Right renal cortex interstitium (tissue), 3 donors: ENCODE measurements at places on chromosomes 7 and 10. TPM values are rescaled to one million over a fixed set of nuclear protein-coding genes. Genes with fewer than 3 reads are reported as not detected.

GRCh38 chr10:8305876-8306652, 251.6 kb downstream of the GATA3 start:
- DNase-seq, result no peak

The GPR15LG gene
- not detected for polyA plus RNA-seq

- no peak for DNase-seq
Measured at GRCh38 chr10:49398986-49399385, 3.1 kb upstream of the DRGX start.

The DNAJC9 gene
- polyA plus RNA-seq, result 33.6 TPM

DNA sequence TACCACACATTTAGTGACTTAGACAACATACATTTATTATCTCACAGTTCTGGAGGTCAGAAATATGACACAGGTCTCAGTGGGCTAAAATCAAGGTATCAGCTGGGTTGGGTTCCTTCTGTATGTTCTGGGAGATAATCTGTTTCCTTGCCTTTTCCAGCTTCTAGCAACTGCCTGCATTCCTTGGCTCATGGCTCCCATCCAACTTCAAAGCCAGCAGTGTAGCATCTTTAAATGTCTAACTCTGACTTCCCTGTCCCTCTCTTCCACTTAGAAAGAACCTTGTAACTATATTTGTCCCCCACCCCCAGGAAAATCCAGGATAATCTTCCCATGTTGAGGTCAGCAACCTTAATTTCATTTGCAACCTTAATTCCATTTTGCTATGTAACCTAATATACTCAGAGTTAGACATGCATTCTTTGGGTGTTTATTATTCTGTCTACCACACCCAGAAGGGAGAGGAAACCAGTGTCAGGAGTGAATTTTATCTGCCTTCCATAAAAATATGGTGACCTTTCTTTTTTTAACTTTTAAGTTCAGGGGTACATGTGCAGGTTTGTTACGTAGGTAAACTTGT, 57.3 kb upstream of the SMIM30 start:
- DNase-seq, result no peak

GRCh38 chr7:12747687-12748306, 60.4 kb downstream of the ARL4A start:
- DNase-seq, result no peak

DNA sequence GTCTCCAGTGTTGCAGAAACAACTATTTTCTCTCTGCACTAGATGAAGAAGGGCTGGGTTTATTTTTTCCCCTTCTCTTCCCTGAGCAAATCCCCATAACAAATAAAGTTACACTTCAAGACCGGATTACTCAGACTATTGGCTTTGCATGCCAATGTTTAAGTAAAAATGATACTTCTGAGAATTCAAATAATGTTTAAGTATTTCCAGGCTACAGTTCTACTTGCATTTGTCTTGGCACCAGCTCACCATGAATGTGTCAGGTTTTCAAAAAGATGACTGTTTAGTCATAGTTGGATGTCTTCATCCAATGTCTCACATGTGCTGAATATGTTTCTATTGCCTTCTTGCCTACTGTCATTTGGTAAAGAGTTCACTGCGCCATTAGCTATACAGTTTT, 912.6 kb downstream of the GATA3 start:
- no peak for DNase-seq

DNA sequence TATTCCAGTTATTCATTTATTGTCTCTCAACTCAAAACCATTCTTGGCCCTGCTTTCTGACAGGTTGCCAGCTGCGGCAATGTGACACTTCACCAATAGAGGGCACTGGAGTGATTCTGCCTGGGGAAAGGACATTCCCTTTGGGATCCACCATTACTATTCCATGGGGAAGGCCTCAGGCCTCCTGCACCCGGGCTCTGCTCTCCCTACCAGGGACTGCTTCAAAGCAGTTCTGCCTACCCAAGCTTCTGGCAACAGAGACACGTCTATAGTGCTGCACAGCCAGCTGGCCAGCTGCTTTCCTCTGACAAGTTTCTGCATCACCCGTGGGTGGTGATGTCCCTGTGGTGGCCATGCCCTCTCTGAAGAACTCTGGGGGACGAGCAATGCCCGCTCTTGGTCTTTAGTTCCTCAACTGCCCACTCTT, 163.8 kb downstream of the ELMO1 start:
- DNase-seq, result no peak

The FKBP6 gene
- 0.25 TPM for polyA plus RNA-seq
